ENCODE measurements at places on chromosomes 7 and 10. TPM values are rescaled to one million over a fixed set of nuclear protein-coding genes. Genes with fewer than 3 reads are reported as not detected.

DNA sequence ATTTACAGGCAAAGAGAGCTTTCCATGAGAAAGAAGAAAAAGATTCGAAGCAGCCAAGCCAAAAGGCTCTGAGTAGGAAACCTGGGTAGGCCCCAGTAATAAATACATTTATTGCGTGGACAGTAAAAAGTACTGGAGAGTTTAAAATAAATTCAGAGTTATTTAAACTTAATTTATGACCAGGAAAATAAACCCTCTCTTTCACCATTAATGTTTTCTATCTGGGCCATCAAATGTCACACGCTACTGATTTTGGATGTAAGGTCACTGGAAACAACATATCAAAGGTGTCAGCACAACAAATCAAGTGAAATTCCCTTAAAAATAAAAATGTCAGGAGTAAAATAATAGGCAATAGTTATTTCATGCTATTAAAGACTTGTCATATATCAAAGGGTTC lies 264.0 kb downstream of the SKAP2 start:
- DNase-seq, result no peak

GRCh38 chr10:123269017-123269552 lies 114.9 kb downstream of the BUB3 start:
- DNase-seq, result no peak

GRCh38 chr7:680411-681127 lies 45.9 kb upstream of the DNAAF5 start:
- DNase-seq, result peak; percentile 72

DNA sequence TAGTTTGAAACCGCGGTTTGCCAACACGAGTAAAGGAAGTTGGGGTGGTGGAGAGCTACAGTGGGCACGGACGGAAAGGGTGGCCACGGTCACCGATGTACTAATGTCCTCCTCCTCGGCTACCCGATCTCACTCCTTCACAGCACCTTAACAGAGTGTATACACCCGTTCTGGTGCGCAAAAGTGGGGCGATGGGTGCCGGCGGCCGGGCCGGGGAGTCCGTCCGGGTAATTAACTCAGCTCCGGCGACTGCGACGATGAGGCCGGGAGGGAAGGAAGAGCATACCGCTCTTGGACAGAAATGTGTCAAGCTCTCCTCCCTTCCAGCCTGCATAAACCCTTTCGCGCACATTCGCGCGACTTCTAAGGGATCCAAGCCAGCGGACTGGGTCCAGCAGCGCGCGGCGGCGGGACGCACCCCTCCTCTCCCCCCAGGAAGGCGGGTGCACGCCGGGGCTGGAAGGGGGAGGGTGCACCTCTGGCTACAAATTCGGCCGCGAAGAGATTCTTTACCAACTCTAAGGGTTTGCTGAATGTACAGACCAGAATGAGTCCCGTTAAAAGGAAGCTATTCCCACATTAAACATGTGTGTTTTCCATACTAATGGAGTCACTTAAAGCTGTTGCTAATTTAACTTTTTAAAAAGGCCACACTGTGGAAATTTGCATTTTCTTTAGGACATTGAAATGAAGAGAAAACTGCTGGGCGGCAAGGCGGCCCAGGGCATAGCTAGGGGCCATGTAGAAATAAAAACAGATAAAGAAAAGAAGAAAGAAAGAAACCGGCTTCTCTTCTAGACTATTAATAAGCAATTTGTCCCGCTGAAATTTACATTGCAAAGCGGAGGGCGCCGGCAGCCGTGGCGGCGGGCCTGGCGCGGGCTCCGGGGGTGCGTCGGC lies 6.6 kb upstream of the EBF3 start:
- peak; percentile 78 for DNase-seq

DNA sequence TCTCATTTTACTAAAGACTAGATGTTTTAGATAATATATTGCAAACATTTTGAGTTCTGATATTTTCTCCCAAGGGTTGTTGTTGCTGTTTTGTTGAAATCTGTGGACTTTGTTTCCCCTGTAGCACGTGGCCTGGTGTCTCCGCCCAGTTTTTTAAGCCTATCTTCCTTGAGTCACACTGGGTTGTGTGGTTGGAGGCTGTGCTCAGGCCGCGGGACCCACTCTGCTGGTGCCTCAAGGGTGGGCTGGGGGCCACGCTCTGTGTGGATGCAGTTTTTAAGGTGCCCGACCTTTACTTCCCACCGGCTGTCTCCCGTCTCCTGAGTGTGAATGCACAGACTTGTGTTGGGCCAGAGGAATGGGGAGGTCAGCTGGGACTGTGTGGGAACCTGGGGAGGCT lies 4.2 kb upstream of the PRAP1 start:
- peak; percentile 73 for DNase-seq

- DNase-seq, result no peak
Measured at GRCh38 chr7:123067814-123068213, 72.3 kb upstream of the TAS2R16 start.

DNA sequence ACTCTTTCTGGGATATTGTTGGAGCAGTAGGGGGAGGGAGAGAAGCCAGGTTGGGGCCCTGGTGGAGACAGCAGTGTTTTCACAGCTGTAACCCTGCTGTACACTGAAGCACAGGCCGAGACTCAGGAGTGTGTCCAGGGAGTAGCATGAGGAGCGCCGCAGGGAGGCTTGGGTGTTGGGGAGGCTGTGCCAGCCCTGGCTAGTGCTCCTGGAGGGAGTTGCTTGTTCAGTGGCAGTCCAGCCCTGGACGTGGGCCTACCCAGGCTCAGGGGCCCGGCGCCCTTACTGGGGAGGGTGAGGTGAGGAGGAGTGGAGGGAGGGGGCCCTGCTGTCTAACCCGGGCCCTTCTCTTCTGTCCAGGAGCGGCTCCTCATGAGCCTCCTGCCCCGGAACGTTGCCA lies 35.9 kb downstream of the ADCY1 start:
- DNase-seq, result no peak

- no peak for DNase-seq
Measured at GRCh38 chr10:48543182-48543844, 61.6 kb downstream of the ARHGAP22 start.

Gene TET1
- total RNA-seq, result 3.2 TPM

All from posterior vena cava (tissue), 2 donors.